AG04449 (cell line): ENCODE measurements at places on chromosomes 7 and 10.

- DNase-seq = no peak
These were observed 190.9 kb upstream of the PITRM1 start for GRCh38 chr10:3363311-3364045.

- DNase-seq = no peak
These were observed 403.1 kb downstream of the SFMBT2 start for GRCh38 chr10:7007600-7008190.

DNA sequence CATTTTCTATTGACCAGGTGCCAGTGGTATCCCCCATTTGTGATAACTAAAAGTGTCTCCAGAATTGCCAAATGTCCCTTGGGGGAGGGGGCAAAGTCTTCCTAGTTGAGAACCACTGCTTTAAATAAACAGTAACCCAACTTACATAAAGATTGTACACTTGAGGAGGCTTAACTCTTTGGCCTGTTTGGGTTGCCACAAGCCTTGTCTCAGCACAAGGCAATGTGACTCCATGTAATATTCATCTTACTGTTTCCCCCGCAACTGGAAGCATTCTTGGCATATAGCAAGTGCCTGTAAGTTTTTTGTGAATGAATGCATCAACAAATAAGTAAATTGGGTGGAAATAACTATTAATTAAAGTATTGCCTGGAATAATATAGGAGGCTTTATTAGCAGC lies 108.3 kb downstream of the ANK3 start:
- no peak for DNase-seq

DNA sequence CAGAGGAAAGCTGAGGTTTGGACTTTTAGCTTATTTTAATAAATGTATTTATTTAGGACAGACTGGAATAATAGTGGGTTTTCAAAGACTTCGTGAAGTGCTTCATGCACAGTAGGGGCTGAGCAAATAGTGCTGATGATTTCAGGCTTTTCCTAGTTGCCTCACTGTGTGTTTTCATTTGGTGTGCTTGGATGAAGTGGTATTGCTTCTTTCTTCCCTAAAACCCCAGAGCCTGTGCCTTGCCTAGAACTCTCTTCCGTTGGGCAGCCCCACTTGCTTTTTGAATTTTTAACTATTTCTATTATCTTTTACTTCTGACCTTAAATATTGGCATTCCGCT lies 49.6 kb downstream of the ARID5B start:
- no peak for DNase-seq

GRCh38 chr7:139427029-139427420 lies 56.4 kb downstream of the KLRG2 start:
- DNase-seq = no peak
